ENCODE measurements at places on chromosomes 1 and 21.

- peak; percentile 67 for DNase-seq
Observed at GRCh38 chr1:20058531-20058930, 11.5 kb upstream of the PLA2G5 start.

DNA sequence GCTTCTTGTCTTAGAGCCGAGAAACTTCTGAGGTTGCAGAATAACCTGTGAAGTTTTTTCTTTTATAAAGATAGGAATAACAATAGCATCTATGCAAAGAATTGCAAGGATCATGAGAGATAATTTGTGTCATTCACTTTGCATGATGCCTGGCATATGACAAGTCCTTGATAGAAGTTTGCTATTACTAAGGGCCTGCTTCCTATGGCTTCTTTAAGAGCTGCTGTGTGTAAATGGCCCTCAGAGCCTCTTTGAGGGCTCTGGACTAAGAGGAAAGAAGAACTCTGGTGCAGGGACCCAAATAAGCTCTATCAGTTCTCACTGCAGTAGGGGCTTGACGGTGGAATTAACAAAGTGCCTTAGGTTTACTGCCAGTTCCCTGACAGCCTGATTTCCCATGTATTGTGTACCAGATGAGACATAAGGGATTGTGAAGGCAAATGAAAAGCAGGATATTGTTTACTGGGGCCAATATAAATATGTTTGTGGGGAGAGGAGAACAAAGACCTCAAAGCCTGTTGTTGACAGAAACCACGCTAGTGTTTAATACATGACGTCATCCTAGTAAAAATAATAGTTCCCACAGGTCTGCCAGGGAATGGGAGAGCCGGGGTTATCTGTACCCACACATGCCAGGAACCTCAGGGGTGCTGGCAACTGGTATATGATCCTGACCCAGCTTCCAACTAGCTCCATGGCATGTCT, 131.2 kb upstream of the UBE2U start:
- DNase-seq: no peak

DNA sequence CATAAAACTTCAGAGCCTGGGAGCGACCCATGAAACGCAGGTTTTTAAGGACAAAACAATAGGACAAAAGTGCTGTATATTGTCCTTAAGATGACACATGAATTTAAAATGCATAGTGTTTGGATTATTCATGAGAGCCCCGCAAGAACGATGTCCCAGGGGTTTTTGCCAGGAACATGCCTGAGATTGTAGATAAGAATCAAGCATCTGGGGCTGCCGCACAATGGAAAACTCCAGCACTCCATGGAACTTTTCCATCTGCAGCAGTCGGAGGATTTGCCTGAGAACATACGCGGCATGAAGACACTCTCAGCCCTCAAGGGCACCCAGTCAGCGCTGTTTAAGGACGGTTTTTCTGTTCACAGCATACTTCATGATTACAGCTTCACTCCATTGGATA, 5.3 kb upstream of the ERG start:
- DNase-seq: no peak

GRCh38 chr1:232302376-232303221, 327.3 kb downstream of the SIPA1L2 start:
- DNase-seq: no peak

DNA sequence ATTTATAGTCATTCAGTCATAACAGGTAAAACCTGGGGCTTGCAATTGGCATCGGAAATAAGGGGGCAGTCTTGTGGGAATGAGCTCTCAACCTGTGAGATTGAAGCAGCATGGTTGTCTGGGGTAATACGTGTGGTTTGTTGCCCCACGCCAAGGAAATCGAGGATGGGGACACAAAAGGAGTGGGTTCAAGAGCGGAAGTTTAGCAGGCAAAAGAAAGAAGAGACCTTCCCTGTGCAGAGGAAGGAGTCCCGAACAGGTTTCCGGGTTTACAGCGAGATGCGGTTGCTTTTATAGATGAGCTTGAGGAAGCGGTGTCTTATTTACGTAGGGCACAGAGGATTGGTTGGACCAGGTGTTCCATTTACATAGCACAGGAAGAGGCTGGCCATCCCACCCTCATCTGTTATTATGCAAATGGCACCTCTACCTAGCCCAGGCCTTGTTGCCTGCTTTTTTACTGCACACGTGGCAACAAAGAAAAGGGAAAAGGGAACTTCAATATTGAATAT, 37.3 kb downstream of the IFNAR1 start:
- DNase-seq: peak; percentile 88

DNA sequence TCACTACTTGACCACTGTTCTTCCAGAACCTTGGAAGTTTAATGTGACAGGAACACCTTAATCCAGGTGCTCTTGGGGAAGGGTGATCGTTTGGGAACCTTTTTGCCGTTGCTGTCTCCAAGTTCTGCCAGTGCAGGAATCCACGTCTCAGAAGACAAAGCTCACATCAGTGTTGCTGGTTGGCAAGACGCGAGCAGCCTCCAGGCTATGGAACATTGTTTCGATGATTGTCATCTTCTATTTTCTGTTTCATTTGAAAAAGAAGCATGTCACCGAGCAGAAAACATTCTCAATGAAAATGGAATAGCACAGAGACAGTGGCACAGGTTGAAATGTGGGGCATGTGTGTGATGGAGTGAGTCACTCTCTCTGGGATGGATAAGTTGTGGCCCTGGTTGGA, 11.7 kb downstream of the STUM start:
- DNase-seq: no peak

GRCh38 chr1:59039551-59039950, 255.7 kb upstream of the JUN start:
- DNase-seq: no peak

DNA sequence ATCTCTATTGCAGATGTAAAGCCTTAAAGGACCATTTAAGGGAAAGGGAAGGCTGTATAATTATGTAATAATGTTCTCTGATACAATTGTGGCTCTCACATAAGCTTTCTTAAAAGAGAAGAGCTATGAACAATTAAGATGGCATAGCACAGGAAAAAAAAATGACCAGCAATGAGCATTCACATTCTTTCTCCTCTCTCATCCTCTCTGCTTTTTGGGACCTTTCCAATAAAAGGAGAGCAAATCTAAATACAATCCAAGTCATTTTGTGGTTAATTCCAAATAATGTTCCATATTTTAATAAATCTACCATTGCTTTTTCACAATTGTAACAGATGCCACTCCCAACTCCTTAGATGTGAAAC, 23.5 kb downstream of the SMYD3 start:
- no peak for DNase-seq

- no peak for DNase-seq
Observed at GRCh38 chr1:77627978-77628570, 54.4 kb downstream of the ZZZ3 start.

DNA sequence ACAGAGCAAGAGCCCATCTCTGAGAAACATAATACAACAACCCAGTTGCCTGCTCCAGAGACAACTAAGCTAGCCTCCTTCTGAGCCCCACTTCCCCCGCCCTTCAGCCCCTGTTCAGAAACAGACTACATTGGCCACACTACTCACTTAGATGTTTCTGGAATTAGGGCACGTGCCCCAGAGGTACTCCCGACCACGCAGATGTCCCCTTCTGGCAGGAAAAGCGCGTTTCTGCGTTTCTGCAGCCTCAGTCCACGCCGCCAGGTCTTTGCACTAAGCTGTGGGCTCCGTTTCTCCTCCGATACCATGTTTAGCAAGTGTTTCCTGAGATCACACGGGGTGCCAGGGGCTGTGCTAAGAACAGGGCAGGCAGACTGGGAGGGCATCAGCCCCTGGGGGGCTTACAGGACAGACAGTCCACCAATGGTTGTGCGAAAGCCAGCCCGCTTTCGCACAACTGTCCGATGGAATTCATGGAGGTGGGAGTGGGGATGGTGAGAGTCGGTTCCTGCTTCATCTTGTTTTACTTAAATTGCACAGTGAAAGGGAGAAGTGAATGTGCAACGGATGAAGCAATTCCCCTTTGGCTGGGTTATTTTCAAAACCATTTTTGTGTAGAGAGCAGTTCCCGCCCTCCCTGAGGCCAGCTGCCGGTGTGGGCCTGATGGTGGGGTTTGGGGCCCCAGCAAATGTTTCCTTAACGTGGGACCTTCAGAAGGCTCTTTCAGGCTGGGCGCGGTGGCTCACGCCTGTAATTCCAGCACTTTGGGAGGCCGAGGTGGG, 2.7 kb downstream of the PIK3CD start:
- peak; percentile 74 for DNase-seq

DNA sequence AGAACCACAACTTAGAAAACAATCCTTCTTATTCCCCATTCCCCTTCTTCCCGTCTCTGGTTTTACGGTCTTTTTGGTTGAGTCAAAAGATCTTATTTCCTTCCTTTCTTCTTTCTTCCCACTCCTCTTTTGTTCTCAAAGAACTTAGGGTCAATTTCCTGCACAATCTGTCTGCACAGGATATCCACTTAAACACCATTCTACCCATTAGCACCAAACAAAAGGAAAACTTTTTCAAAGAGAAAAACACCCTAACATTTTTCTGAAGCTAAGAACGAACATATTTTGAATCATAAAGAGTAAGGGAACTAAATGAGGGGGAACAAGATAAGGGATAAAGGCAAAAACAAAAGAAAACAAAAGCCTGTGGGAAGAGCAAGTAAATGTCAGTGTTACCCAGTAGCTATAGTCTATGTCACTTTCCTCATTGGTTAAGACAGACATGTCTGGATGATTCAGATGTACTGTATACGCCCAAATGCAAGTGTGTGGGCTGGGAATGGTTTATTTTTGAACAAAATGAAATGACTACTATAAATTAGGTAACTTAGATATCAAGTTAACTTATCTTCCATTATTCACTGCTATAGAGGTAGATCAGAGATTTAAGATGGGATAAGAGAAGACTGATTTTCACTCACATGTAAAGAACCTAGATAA, 59.9 kb downstream of the TOR3A start:
- DNase-seq: peak; percentile 32

GRCh38 chr21:42836767-42837301, 42.5 kb downstream of the WDR4 start:
- DNase-seq: no peak

DNA sequence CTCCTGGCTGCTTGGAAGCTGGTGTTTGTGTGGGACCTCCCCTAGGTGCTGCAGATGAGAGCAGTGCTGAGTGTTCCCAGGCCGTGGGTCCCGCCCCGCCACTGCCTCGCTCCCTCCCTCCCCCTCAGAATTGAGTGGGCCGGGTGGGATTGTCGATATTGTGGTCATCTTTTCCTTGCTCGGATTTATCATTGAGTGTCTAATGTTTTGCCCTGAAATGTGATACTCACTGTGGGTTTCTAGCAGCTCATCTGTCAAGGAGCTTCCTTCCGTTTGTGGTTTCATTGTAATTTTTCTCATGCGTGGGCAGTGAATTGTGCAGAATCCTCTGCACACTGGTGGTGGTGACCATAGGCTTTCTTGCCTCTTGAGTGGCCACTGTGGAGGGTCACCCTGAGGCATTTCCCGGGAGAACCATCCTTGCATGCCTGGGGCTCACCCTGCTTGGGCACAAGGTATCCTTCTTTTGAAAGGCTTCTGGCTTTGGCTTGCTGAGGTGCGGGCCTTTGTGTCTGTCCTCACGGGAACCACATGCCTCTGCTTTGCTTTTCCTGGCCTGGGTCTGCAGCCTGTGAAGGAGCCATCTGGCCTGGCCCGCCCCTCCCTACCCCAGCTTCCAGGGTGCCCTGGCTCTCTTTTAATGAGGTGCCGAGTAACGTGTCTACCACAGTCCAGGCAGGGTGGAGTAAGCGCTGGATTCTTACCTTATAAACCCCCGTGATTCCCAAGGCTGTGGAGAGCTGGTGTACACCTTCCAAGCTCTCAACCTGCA, 25.6 kb downstream of the SLX9 start:
- DNase-seq: no peak

- DNase-seq: peak; percentile 85
Observed at GRCh38 chr1:154726443-154726842, 118.5 kb upstream of the ADAR start.

- DNase-seq: no peak
Observed at GRCh38 chr1:147539122-147539575, 2.2 kb upstream of the BCL9 start.

DNA sequence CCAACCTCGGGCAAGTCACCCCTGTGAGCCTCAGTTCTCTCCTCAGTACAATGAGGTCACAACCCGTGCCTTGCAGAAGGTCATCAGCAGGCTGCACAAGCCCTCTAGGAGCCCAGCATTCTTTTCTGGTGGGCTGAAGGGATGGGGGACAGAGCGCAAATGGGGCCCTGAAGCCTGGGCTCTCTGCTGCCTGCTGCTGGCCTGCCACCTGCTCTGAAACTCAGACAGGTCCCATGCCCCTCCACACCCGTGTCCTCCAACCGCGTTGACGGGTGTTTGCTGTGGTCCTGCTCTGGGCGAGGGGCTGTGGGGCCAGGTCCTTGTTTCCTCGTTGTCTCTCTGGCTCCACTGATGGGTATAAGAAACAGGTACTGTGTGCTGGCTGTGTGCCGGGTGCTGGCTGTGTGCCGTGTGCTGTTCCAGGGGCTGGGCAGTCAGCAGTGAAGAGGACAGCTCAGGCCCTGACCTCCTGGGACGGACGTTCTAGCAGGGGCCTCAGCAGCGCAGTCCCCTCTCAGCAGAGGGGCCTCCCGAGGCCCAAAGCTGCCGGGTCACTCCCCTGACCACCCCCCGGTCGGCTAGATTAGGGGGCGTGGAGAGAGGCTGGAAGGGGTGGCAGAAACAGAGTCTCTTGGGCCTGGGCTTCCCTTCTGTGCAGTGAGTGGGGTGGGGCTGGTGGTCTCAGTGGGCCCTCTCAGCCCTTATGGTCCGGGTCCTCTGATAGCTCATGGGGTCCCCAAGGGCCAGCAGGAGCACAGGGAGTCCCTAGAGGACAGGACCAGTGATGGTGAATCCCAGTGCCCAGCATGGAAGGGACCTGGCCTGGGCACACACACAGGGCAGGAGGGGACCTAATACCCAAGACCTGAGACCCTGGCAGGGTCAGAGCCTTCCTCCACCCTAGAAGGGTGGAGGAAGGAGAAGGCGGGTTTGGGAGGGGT, 42.1 kb downstream of the DMRTB1 start:
- DNase-seq: no peak

GRCh38 chr1:201282931-201283829, at the start of gene PKP1:
Gene PKP1 (plus strand): TSS chr1:201283506. CDS start chr1:201283703, 197 bp downstream.
- peak; percentile 66 for DNase-seq

DNA sequence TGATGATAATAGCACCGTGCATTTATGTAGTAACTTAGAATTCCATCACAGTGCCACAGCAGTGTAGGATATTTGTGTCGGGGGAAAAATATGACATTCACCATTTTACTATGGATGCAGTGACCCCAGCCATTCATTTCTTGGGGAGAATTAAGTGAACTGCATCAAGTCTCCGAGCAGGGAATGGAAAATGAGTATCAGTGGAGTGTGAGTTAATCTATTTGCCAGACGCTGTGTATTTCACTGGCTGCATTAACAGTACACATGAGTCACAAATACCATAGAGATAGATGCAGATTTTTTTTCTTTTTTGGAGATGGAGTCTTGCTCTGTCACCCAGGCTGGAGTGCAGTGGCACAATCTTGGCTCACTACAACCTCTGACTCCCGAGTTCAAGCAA, 33.8 kb upstream of the SLC45A1 start:
- no peak for DNase-seq

- no peak for DNase-seq
Observed at GRCh38 chr1:44532567-44532944, 127.5 kb downstream of the RNF220 start.

DNA sequence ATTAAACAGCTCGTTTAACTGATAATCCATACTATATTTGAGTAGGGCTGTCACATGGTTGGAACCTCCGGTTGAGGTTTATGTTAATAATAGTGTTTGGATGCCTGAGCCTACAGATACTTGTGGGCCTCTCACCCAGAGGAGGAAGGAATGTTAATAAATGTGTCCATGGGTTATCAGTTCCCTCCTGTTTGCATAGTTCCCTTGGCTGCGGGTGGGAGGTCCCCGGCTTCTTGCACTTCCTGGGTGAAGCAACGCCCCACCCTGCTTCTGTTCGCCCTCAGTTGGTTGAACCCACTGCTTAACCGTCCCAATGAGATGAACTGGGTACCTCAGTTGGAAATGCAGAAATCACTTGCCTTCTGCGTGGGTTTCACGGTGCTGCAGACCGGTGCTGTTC, 23.6 kb upstream of the GBP1 start:
- no peak for DNase-seq

Measured in common myeloid progenitor, CD34-positive (primary cell).